ENCODE measurements at places on chromosomes 5 and 9.

GRCh38 chr5:82799361-82800077 is 277.7 kb downstream of the TMEM167A start:
- DNase-seq = no peak

- no peak for DNase-seq
These were observed 21.8 kb upstream of the RLN1 start for GRCh38 chr9:5361326-5362010.

DNA sequence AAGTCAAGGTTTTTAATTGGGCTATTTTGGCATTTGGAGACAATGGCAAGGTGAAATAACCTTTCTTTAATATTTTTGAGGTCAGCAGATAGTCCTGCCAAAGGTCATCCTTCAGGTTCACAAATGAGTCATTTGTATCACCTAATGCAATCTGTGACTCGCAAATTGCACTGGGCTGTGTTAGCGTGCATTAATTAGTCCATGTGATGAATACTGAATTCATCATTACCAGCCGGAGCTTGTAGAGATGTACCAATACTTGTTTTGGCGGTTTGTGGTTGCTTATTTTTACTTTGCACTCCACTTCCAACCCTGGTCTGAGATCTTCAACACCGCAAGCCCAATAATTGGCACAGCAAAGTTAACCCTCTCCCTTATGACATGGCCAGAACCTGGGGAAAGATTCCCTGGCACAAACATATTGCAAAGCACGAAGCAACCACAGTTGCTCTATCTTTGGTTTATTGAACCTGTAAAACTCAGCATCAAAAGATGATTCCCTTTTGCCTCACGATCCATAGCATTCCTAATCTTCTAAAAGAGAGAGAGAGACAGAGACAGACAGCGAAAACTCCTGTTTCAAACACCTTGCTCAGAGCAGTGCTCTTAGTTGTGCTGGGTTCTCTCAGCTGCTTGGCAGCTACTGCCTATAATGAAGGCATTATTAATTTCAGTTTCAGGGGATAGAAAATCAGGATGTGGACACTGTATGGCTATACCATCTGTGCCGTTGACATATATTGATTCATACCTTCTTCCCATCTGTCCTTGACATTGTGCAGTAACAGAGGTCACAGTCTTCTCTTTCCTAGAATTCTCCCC is 178.1 kb downstream of the EBF1 start:
- no peak for DNase-seq

DNA sequence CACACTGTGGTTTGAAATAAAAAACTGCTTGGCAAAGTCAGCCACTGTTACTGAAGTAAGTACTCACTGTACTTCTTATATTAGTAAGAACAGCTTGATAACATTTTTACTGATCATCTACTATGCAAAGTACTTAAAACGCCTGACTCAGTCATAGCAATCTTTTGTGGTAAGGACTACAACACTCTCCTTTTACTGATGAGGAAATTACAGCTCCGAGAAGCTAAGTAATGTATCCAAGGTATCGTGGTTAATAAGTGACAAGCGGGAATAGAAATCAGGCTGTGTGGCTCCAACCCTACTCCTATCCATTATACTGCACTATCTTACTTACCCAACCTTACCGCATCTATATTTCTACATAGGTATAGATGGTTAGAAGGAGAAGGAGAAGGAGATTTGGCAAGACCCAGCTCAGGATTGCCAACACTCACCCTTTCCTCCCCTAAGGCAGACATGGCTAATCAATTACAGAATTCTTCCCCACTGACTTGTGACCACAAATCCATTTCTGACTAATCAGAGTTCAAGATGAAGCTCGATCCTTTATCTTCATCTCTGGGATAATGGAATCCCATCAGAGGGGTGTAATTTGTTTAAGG is 281.4 kb downstream of the SPOCK1 start:
- no peak for DNase-seq

DNA sequence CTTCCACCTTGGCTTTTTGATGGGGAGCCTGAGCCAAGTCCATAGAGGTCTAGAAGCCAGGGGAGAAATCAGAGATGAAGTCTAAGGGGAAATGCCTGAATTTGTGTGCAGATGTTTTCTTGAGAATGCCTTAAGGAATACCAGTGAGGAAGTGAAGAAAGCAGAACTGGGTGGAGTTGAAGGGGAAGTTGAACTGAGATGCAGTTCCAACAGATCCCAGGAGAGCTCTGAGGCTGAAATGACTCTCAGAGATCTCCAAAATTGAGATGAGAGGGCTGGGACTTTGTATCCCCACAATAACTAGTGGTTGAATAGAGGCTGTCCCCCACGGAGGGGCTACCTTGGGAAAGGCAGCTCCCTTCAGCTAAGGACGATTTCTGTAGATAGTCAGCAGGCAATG is 197.1 kb downstream of the ZNF462 start:
- DNase-seq = no peak

GRCh38 chr5:4581289-4581688 is 558.8 kb upstream of the ADAMTS16 start:
- DNase-seq = no peak

- no peak for DNase-seq
These were observed 28.6 kb upstream of the NSMF start for GRCh38 chr9:137487454-137488326.

DNA sequence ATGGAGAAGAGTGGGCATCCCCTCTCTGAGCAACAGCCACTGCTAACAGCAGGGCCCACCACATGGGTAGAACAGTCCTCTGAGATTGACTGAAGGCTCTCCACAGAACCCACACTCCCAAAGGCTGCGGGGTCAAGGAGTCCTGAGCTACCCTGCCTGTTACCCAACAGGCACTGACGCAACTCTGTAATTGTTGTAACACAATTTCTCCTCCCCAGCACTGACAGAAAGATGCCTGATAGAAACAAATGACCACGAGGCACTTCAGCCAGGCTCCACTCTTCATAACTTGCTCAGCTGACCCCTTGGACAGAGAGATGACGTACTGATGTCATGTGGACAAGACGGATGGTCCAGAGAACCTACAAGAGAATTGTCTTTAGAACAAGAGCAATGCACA is 220.7 kb downstream of the SPOCK1 start:
- DNase-seq = no peak

GRCh38 chr9:86253577-86253976 is 5.9 kb downstream of the C9orf153 start:
- DNase-seq = no peak

DNA sequence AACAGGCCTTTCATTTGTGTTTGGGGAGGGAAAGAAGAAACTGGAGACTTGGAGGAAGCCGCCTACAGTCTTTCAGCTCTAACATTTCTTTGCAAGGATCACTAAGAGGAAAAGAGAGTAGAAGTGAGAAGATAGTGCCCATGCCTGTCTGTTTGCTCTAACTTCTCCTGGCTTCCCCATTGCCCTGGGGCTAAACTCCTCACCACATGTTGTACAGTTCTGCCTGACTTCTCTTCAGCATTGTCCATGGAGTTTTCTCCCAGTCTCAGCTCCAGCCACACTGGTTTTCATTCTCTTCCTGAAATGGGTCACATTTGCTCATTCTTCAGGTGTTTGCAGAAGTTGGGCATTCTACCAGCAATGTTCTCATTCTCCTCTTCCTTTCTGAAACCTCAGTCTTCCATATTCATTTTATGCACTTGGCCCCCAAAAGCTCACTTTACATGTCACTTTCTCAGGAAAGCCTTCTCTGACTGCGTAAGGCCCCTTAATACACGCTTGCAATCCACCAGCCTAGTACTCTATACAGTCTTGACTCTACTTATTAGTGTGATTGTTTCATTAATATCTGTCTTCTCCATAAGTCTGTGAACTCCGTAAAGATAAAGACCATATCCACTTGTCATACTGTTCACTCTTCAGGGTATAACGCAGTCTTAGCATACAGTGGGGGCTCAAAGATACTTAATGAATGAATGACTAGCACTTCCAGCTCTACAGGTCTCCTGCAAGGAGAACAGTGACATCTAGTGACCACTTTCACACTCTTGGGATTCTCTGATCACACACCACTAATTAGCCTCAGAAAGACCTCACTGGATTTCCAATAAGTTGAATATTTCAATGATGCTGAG is 40.2 kb upstream of the TRIM32 start:
- DNase-seq = no peak

GRCh38 chr5:54885636-54886035 is 99.8 kb downstream of the ESM1 start:
- no peak for DNase-seq

DNA sequence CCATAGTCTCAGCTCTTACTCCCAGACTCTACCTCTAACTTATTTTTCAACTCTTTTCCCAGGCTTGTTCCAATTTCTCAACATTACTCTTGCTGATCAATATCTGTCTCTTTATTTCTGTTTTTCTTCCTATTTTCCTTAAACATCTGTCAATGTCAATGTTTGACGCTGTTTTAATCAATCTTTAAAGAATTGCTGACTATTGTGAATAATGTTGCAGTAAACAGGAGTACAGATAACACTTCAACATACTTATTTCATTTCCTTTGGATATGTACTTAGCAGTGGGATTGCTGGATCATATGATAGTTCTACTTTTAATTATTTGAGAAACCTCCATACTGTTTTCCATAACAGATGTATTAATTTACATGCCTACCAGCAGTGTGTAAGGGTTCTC is 229.0 kb downstream of the TRIM36 start:
- DNase-seq = no peak

GRCh38 chr5:133330956-133331355 is 279.1 kb downstream of the HSPA4 start:
- DNase-seq = no peak

DNA sequence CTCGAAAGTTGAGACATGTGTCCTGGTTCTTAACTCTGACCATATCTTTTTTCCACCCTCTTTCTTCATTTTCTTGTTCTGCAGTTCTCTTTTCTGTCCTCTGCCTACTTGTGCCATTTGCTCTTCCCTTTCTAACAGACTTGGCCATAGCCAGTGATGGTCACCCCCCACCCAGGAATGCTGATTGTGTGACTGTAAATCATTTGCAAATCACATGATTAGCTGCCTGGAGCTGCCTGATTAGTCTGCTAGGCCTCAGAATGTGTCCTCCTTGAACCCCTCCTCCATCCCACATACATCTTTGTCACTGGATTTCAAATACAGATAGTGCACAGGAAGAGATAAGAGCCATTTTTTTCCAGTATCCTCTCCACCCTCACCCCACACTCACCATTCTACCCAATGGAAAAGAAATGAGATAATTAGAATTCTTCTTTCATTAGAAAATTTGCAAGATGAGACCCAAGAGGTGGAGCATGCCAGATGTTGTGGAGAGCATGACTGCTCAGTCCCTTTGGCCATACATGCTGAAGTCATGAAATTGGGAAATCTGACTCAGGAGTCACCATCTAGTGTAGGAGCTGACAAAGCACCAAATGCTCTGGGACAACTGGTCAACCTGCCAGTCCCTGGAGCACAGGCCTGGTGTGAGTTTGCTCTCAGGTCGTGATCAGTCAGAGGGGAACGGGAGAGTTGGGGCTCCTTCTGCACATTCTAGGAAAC is 538.2 kb downstream of the CCDC171 start:
- DNase-seq = no peak

- no peak for DNase-seq
These were observed 191.9 kb downstream of the C9orf50 start for GRCh38 chr9:129428864-129429577.

DNA sequence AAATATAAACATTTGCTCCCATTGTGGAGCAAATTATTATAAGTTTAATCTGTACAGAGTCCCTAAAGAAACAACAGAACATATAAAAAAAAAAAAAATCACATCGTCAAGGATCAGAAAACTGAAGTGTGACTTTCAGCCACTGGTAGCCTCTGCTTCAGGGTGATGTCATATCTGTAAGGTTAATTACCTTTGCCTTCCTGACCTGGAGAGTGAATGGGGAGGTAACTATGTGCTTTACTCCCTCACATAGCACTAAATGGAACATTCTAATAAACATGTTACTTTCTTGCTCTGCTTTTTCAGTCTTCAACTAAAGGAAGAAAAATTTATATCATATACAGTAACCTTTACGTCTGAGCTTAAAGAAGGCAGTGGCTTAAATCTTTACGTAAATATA is 70.3 kb upstream of the TRPM3 start:
- no peak for DNase-seq

DNA sequence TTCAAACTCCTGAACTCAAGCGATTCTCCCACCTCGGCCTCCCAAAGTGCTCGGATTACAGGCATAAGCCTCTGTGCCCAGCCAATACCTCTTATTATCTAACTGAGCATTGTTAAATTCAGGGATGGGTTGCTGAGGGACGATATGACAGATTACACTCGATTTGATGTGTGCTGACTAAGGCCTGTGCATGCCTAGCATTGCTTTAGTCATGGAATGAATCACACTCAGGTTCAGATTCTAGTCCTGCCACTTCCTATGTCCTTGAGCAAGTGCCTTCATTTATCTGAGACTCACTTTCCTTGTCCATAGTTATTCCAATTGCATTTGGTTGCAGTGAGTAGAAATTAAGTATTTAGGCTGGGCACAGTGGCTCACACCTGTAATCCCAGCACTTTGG is 19.5 kb downstream of the THBS4 start:
- DNase-seq = no peak

DNA sequence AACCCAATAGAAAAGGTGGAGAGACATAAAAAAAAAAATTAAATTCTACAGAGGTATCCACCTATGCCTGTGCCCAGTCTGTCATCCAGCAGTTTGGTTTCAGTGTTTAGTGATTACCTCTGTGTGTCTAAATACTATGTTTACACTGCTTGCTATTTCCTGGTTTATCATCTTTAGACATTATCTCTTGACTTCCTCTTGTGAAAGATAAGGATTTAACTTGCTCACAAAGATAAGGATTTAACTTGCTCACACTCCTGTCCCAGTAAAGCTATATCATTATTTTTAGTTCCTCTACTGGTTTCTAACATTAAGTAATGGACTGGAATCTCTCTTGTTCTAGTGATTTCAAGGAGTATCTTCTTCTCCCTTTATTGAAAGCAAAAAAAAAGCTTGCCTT is 53.9 kb upstream of the ZFR start:
- no peak for DNase-seq

DNA sequence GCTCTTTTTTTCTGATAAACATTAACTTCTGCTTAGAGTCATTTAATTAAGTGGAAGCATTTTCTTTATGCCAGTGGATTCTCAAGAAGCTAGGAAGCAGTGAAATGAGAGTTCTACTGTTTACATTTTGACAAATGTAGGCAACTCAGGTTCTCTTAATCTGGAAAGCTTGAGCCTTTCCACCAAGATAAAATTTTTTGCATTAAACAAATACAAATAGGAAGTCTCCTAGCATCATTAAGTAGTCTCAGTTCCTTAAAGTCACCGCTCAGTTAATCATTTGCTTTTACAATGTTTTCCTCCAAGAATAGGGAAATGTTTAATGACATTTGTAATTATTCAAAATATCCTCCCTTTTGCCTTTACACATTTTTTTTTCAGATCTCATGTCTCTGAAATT is 290.4 kb upstream of the PDE4D start:
- DNase-seq = no peak
